ENCODE measurements at places on chromosomes 2 and 18.

- DNase-seq: no peak
These were observed 81.5 kb downstream of the SEMA4F start for GRCh38 chr2:74735564-74735963.

- no peak for DNase-seq
These were observed 1.4 kb upstream of the ZNF396 start for GRCh38 chr18:35378574-35378896.

DNA sequence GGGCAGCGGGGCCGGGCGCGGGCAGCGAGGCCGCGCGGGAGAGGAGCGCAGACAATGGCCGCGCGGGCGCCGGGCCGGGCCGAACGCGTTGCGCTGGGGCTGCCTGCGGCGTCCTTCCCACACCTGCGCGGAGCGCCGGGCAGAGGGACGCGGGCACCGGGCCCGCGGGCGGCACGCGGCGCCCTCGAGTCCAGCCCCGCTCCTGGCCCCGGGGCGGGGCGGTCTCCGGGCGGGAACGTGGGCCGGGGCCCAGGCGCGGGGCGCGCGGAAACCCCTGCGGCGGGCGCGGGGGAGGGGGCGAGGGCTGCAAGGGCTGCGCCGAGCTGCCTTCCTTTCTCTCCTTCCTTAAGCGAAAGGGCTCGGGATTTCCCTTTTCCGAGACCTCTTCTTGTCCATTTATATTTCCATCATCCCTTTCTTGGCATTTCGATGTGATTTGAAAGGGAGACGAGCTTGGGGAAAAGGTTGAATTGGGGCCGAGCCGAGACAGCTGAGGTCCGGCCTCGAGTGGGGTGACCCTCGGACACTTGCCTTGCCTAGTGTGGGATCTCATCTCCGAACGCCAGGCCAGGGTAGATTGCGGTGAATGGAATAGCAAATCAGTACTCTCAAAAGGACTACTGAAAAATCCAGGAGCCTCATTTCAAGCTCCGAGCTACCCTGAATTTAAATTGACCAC lies 676 bp downstream of the KLHL23 start:
- no peak for DNase-seq

- DNase-seq: no peak
These were observed 141.1 kb downstream of the HRH4 start for GRCh38 chr18:24601585-24601984.

DNA sequence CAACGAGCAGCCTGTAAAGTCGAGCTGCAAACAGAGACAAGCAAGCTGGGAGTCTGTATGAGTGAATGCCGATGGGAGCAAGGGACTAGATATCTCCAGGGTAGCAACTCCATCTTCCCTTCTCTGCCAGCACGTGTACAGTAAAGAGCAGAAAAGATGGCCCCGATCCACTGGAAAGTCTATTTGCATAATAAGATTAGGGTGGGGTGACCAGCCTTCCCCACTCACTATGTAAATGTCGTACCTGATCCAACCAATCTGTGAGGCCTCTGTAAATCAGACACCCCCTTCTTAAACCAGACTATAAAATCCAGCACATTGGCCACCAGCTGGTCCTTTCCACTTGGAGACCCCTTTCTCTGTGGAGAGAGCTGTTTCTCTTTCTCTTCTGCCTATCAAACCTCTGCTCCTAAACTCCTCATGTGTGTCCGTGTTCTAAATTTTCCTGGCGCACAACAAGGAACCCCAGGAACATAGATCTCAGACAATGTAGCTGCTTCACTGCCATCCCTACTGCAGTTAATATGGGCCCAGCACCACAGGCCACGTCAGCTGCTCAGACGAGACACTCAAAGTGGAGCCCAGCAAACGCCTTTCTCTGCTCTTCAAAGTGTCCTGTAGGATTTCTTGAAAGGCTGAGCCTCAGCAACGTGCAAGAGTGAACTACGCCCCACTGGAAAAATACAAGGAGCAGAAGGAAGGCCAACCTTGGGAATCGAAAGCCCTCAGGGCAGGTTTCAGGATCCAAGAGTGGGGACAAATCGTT lies 26.1 kb downstream of the DIPK1C start:
- DNase-seq: no peak

GRCh38 chr18:3156325-3156640 lies 63.5 kb downstream of the MYOM1 start:
- DNase-seq: no peak

DNA sequence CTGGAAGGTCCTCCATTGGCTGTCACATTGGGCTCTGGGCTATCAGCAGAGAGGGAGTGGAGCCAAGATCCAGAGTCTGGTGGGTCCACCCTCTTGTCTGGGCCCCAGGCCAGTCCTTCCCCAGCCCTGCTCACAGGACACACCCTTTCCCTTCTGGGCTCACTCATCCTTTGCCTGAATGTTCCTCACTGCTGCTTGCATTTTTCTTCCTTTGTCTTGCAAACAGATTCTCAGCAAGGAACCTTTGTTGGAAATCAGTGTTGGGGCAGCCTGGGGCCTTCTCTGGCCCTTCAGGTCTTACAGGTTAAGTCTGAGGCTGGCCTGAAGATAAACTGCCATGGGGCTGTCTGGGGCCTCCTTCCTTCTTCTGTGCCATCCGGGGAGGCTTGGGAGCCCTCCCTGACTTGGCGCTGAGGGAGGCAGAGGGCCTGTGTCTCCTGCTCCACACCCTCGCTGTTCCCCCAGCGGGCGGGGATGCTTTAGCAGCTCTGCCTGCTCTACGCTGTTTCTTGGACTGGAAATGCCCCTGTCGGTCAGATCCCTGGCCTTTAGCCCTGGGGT lies 11.5 kb upstream of the CELF4 start:
- DNase-seq: no peak

DNA sequence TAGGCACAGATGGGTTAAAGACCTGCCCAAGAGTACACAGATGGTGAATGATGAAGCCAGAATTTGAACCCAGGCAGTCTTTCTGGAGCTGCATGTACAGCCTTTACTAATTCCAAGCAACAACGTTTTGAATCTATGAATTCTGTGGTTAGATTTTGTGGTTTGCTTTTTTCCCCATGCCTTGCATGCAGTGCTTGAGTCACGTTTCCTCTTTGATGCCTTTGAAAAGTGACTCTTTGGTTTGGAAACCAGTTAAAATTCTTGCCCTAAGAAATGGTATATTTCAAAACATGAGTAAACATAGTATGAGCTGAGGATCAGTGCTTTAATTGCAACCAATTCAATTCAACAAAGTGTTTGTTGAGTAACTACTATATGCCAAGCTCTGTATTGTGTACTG lies 48.2 kb upstream of the PPM1B start:
- DNase-seq: peak; percentile 36

DNA sequence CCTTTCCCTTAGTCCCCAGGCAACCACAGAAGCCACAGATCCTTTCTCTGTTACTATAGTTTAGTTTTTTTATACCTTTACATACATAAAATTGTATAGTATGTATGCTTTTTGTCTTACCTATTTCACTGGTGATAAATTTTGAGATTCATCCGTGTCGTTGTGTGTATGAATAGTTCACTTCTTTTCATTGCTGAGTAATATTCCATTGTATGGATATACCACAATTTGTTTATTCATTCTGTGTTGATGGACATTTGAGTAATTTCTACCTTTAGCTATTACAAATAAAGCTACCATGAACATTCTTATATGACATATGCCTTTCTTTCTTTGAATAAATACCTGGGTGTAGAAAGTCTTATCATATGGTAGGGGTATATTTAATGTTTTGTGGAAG lies 102.8 kb upstream of the CERS6 start:
- DNase-seq: no peak

GRCh38 chr2:204900910-204901309 lies 355.6 kb downstream of the PARD3B start:
- DNase-seq: no peak

DNA sequence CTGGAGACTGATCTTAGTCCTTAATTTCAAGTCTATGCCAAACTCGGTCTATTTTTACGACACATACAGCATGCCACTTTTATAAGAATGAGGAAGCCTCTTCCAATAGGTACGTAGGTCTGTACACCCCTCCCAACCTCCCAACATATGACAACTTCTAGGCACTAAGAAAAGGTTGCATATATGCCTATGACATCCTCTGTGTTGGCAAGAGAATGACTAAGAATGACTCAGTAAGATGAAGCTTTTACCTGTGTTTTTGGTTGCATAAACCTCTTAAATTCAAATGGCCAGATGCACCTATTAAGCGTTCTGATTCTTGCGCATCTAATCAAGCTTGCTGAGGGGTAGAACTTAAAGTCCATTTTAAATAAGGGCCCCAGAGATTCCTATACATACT lies 586.4 kb upstream of the ZEB2 start:
- no peak for DNase-seq

- no peak for DNase-seq
These were observed 205.1 kb downstream of the DNAH7 start for GRCh38 chr2:195863564-195863963.

DNA sequence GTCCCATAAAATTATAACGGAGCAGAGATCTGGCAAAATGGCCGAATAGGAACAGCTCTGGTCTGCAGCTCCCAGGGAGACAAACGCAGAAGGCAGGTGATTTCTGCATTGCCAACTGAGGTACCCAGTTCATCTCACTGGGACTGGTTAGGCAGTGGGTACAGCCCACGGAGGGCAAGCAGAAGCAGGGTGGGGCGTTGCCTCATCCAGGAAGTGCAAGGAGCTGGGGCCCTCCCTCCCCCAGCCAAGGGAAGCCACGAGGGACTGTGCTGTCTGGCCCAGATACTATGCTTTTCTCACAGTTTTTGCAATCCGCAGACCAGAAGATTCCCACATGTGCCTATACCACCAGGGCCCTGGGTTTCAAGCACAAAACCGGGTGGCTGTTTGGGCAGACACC lies 22.8 kb downstream of the ICA1L start:
- DNase-seq: no peak

GRCh38 chr18:64259871-64260270 lies 111.0 kb upstream of the LINC00305 start:
- DNase-seq: no peak

DNA sequence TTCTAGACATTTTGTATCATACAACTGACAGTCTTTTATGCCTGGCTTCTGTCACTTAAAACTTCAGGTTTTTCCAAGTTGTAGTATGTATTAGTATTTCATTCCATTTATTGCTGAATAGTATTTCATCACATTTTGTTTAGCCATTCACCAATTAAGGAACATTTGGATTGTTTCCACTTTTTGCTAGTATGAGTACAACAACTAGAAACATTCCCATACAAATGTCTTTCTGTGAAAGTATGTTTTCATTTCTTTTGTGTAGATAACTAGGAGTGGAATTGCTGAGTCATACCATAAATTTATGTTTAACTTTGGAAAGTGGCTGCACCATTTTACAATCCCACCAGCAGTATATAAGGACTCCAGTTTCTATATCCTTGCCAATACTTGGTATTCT lies 135.9 kb downstream of the ATAD2B start:
- no peak for DNase-seq

DNA sequence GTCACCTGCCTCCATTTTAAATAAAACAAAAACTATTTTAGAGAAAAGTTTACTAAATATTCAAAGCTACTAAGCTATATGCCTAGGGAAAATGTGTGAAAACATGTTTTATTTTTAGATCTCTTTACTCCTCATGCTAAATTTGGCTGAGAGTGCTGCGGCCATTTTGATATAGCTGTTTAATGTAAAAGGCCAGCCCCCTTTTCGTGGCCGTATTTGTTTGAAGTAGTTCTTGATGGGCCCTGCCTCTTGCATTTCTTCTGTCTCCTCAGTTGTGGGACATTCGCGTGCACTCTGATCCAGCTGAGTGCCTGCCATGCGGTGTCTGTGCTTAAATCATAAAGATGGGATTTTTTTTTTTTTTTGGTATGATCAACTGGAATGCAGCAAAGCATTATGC lies 64.0 kb downstream of the ZNF407 start:
- DNase-seq: no peak

GRCh38 chr2:145088756-145089155 lies 568.8 kb upstream of the ZEB2 start:
- no peak for DNase-seq
